ENCODE measurements at places on chromosomes 12 and 14. TPM values are rescaled to one million over a fixed set of nuclear protein-coding genes. Genes with fewer than 3 reads are reported as not detected.

DNA sequence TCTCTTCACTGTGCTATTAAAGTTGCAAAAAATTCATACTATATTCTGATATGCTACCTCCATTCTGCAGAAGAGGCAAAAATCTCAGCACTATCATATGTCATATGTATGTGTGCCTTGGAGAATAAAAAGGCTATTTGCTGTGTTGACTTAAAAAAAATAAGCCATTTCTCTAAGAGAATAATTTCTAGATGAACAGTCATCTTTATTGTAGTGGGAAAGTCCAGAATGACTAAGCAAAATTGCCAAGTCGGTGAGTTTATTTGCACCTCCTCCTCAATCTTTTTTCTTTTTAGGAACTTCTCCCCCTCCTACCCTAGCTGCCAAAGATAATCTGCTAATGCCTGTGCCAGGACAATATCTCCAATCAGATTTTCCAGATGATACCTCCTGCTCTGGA, 353.8 kb upstream of the FAR2 start:
- peak; percentile 5 for DNase-seq

GRCh38 chr14:63993992-63994391, 141.2 kb downstream of the SYNE2 start:
- peak; percentile 14 for DNase-seq

- no peak for DNase-seq
Observed at GRCh38 chr14:99213527-99213971, 58.4 kb downstream of the BCL11B start.

DNA sequence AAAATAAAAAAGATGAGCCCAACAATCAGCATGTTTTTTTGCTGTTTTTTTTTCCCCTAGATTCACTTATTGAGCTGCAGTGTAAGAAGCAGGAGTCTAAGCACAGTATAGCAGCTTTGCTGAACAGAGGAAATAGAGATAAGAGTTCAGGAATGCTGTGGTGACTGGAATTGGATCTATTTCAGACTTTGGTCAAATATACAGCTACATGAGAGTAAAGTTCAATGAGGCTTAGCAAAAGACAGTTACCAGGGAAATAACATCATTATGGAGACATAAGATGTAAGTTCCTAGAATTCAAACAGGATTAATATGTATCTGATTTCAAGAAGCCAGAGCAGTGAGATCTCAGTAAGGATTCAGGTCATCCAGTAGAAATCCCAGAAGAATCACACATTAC, 613.0 kb downstream of the RPS29 start:
- DNase-seq = no peak

VRTN gene
- polyA plus RNA-seq = not detected

GRCh38 chr12:120666571-120667390, 20.2 kb upstream of the MLEC start:
- DNase-seq = peak; percentile 69

FGD6 gene
- 4.5 TPM for polyA plus RNA-seq

- peak; percentile 63 for DNase-seq
Observed at GRCh38 chr12:29552324-29552927, 54.9 kb upstream of the OVCH1 start.

DNA sequence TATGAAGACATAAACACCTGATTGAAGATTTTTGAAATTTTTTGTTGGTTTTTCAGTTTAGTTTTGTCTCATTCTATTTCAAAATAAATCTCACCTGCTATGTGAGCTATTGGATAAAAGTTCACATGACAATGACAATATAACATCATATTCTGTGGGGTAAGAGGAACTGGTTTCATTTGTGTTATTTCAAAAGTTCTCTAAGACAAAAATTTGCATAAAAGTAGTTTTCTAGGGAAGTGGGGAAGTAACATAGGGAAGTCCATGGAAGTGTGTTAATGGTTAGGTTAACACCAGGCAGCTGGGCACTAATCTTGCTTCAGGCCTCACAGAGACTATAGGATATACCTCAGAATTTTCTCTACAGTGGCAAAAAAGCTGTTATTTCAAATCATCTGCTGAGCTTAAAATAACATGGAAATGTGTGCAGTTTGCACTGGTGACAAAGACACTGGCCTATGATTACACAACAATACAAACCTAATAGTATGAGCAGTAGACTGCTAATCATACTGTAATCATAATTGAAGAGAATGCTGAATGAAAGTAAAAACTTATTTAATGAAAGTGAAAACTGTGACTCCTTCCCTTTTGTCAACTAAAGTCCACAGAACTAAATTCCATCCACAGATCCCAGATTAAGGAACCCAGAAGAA, 710.6 kb upstream of the TMEM132C start:
- no peak for DNase-seq

- DNase-seq = no peak
Observed at GRCh38 chr12:14993117-14993516, 20.3 kb downstream of the PDE6H start.

- DNase-seq = no peak
Observed at GRCh38 chr14:93978735-93979134, 2.4 kb upstream of the ASB2 start.

GRCh38 chr14:42687421-42687820, 1080.7 kb downstream of the LRFN5 start:
- no peak for DNase-seq

DNA sequence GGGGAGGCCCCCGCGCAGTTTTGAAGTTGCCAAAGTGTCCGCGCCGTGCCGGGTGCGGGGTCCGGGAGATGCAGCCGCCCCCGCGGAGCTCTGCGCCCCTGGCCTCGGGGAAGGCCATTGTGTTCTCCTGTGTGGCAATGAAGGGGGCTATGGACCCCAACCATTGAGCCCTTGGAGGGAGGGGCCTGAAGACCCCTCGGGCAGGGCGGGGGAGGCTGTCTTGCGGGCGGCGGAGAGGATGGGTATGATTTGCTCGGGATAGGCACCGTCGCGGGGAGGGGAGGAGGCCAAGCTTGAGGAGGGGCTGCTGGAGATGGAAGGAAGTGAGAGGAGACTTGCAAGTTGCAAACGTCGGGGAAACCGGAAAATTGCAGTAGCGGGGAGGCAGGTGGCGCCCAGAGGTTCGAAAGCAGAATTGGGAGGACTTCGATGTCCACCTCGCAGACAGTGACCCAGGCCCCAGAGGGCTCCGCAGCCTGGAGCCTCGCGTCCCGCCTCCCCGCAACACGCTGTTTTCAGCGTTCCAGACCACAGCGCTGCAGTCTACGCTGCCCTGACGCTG, 25.4 kb downstream of the BCL11B start:
- no peak for DNase-seq

DTX1 gene
- polyA plus RNA-seq = 4.2 TPM

GRCh38 chr12:102050660-102051430, 10.9 kb downstream of the WASHC3 start:
- no peak for DNase-seq

MYF5 gene
- 23.7 TPM for polyA plus RNA-seq

DNA sequence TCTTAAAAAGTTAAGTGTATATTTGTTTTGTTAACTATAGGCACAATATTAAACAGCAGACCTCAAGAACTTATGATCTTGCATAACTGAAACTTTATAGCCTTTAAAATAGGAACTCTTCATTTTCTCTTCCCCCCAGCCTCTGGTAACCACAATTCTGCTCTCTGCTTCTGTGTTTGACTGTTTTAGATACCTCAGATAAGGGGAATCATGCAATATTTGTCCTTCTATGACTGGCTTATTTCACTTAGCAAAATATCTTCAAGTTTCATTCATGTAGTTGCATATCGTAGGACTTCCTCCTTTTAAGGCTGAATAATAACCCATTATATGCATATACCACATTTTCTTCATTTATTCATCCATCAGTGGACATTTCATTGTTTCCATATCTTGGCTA, 131.3 kb downstream of the PTPRO start:
- DNase-seq = no peak

DNA sequence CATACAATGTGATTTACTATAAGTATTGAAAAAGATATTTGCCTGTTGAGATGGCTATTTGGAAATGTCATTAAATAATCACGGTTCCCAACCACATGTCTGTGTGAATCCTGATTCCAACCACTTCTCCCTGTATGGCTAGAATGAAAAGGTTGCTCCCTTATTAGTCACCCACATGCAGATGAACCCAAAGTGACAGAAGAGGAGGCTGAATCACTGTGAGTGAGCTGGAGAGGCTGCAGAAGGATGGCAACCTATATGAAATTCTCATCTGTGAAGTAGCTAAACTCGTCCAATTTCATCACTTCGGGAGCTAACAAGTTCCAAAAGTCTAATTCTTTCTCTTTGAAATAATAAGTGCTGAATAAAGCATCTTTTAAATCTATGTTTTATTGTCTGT, 300.5 kb downstream of the PRKD1 start:
- no peak for DNase-seq

DNA sequence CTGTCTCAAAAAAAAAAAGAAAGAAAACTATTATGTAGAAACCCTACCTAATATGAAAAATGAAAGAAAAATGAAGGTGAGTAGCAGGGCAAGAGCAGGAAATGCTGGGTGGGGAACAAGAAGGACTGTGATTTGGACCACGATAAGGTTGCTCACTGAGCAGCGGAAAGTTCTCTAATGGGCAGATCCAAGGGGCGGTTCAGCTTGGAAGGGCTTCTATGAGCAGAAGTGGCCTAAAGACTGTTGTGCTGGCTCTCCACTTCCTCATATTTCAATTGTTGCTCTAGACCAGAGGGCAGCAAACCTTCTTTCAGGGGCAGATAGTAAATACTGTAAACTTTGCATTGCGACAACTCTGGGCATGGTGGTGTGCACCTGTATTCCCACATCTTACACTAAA, 16.3 kb upstream of the NFYB start:
- no peak for DNase-seq

ESPL1 gene
- polyA plus RNA-seq = 8.6 TPM

- DNase-seq = no peak
Observed at GRCh38 chr12:127238107-127238506, 1028.9 kb upstream of the TMEM132C start.

RHOJ gene
- polyA plus RNA-seq = 23.4 TPM

DNA sequence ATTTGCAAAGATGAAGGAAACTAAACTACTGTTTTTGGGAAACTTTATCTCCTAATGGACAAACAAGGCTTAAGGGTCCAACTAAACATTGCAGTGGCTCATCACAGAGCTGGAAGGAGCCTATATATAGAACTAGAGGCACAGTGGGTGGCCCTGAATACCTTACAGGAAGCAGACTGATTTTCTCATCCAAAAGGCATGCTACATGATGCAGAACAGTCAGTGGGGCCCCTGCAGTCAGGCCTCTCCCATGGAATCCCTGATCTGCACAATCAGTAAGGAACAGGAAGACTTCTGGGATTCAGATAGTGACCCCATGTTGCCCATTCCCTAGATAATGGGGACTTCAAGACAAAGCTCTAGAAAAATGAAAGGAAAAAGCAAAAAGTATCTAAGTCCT, 1.9 kb upstream of the LLPH start:
- peak; percentile 18 for DNase-seq

ACVRL1 gene
- polyA plus RNA-seq = 40.7 TPM

CCDC175 gene
- not detected for polyA plus RNA-seq

DNA sequence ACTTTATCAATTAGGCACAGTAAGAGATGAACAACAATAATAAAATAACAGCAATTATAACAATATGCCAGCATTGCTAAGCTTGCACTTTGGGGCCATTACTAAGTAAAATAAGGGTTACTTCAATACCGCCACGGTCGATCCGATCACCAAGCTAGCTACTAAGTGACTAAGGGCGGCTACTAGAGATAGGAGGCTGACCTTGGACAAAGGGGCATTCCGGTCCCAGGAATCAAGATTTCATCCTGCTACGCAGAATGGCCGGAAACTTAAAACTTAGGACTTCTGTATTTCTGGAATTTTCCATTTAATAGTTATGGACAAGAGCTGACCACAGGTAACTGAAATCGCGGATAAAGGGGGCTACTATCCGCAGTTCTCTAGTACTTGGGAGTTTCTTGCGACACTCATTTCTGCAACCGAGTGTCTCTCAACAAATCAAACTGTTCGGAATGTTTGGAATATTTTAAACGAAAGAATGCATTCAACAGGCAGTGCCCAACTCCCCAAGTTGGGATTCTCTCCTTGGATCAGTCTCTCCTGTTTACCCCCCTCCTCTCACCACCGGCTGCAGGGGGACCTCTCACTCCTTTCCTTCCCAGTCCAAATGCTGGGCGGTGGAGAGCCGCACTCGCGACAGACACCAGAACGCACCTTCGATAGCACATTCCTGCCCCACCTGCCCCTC, 650 bp downstream of the HEBP1 start:
- no peak for DNase-seq

DNA sequence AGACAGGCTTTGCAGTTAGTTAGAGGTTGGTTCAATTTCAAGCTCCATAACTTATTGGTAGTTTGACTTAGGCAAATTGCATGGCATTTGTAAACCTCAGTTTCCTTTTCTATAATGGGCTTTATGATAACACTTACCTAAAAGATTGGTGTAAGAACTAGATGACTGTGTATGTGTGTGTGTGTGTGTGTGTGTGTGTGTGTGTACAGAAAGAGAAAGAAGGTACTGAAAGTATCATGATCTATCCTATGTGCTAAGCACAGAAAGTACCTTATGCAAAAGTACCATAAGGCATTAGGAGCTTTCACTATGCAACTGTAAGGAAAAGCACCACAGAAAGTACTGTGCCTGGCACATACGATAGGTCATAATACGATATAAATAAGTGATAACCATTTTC, 304.3 kb upstream of the KITLG start:
- DNase-seq = no peak
